ENCODE measurements at places on chromosomes 7 and 10.
A peak's percentile ranks its signal among the peaks of the same experiment; 100 is the strongest.

DNA sequence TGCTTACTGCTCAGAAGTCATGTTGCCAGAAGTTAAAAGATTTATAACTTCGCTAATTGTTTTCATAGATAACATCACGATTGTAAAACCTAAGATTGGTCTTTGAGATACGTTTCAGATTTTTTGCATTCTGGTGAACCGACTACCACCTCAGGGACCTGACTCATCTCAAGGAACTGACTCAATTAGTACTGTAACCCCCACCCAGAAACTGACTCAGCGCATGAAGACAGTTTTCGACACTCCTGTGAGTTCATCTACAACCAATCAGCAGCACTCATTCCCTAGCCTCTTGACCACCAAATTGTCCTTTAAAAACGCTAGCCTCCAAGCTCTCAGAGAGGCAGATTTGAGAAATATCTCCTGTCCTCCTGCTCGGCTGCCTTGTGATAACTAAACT lies 72.3 kb downstream of the ELMO1 start:
- peak; percentile 21 for DNase-seq

DNA sequence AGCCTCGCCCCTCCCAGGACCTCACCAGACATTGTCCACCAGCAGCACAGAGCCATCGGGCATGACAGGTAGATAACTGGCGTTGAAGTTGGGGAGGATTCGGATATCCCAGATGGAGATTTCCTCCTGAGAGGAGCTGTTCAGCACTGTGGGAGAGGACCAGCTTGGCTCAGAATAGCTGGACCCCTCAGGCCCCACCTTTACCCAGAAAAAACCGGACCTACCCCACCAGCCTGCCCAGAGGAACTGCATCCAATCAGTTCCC lies 1.5 kb downstream of the TRAPPC14 start:
- DNase-seq, result no peak

GRCh38 chr7:31465285-31465684 lies 48.6 kb upstream of the ITPRID1 start:
- DNase-seq, result no peak

DNA sequence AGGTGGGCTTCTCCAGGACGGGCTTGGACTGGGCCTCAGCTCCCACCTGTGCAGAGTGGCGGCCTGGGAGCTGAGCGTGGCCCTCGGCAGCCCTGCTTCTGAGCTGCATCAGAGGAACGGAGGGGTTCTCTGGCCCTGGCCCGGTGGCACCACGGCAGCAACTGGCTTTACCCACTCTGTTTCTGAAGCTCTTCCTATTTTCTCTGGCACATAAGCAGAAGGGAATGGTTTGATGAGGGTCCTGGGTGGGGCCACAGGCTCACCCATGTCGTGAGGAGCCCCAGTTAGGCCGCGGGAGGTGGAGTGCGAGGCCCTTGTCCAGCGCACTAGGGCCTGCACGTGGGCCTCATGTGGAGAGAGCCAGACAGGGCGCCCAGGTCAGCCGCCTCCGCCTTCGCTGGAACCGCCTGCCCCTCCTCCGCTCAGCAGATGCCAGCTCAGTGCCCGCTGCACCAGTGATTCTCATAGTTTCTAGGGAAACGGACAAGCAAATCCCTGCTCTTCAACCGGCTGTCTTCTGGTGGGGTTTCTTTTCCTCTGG lies 284.0 kb downstream of the CELF2 start:
- DNase-seq, result no peak

- no peak for DNase-seq
Measured at GRCh38 chr7:142434666-142435167, 176.9 kb upstream of the PRSS58 start.

- no peak for DNase-seq
Measured at GRCh38 chr10:71475243-71475871, 78.6 kb downstream of the CDH23 start.

DNA sequence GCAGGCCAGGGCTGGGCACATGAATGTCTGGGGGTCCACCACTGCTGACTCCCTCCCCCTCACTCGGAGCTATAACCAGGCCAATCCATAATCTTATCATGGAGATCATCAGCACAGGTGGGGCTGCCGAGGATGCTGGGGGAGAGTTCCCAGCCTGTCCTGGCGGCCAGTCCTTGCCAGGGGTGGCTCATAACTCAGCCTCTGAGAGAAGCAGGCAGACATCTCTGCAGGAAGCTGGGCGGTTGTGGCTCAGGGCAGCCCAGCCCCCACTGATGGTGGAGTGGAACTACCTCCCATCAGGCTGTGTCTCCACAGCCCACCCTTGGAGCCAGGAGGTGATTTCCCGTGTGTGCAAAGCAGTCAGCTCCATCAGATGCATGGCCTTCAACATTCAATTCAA lies 109.4 kb upstream of the ZNF92 start:
- no peak for DNase-seq

DNA sequence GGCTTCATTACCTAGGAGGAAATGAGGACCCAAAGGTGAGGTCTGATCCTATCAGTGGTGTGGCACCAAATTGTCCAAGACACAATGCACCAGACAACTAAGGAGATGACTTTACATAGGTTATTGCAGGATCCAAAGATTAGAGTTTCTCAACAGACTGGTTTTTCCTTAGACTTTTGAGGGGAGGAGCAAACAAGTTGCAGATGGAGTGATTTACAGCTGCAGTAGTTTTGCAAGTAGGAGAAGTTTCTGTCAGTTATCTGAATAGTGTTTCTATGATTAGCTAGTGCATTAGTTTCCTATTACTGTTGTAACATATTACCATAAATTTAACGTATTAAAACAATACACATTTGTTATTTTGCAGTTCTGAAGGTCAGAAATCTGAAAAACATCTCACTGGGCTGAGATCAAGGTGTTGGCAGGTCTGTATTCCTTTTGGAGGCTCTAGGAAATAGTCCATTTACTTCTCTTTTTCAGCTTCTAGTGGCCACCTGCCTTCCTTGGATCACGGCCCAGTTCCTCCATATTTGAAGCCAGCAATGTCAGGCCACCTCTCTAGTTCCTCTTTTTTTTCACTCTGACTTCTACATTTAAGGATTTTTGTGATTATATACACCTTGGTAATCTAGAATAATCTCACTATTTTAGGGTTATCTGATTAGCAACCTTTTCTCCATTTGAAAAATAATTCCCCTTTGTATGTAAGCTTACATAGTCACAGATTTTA lies 994.9 kb downstream of the REEP3 start:
- no peak for DNase-seq

- peak; percentile 67 for DNase-seq
Measured at GRCh38 chr10:97210543-97210960, 24.8 kb upstream of the SLIT1 start.

DNA sequence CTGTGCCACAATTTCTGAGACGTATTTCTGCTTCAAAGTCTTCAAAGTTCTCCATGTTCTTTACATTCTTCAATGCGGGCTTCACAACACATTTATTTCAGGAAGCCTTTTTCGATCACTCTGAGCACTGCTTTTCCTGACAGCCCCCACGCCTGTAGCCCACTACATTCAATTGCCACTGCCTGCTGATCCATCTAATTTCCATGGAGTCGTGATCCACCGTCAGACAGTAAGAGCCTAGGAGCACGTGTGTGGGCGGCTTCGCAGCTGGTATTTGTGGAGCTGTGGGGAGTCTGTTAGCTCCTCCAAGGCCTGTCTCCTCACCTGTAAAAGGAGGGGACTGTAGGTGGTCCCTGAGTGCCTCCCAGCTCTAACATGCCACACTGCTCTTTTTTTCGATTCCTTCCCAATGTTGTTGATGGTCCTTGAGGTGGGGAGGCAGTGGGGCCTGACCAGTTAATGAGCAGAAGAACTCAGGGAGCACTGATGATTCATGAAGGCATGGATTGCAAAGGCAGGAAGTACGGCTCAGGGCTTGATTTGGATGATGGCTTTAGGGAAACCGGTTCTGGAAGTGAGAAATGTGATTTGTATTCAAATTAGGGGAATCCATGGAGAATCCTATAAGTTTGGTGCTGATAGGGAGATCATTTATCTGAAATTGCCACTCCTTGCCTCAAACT lies 401.1 kb upstream of the PODXL start:
- no peak for DNase-seq

GRCh38 chr10:128625926-128626325 lies 499.7 kb upstream of the MKI67 start:
- no peak for DNase-seq

DNA sequence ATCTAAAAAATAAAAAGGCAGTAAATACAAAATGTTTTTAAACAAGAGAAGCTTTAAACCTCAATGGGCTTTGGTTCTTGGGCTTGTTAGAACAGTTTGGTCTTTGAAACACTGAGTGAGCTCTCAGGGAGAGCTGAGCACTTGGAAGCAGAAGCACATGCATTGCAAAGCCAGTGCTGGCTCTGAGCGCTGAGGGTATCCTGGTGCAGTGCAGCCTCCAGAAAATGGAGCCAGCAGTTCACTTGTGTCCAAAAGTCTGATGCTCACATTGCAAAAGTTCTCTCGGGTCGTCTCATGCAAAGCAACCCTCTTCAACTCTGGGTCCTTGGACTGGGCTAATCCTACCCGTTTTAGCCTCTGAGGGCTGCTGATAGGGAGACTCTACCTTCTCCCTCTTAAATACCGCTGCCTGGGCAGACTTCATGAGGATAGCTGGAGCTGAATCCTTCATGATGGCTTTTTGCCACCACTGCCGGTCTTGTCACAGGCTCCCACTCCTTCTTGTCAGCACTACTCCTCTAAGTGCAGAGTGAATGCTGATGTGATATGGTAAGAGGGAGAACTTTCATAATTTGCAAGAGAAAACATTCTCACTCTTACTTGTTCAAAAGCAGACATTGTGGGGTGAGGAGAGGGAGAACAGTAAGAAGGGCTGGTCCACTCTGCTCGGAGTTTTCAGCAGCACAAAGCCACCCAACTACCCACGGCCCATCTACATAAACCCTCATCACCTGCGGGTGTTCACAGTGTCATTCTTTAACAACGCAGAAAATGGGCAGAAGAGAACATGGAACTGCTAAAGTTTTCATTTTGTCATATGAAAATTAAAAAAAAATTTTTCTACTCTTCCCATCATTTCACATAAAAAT lies 42.2 kb upstream of the BMPER start:
- DNase-seq, result no peak

DNA sequence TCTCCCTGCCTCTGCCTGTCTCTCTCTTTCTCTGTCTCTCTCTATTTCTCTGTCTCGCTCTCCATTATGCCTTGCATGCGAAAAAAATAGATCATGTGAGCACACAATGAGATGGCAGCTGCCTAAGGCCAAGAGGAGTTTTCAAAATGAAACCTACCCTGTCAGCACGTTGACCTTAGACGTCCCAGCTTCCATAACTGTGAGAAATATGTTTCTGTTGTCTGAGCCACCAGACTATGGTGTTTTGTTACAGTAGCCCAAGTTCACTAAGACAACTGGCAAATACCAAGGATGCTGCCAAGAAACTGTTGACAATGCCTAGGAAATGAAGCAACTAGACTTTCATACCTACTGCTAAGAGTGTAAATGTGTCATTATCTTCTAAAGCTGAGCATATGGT lies 70.6 kb upstream of the PLXDC2 start:
- no peak for DNase-seq

DNA sequence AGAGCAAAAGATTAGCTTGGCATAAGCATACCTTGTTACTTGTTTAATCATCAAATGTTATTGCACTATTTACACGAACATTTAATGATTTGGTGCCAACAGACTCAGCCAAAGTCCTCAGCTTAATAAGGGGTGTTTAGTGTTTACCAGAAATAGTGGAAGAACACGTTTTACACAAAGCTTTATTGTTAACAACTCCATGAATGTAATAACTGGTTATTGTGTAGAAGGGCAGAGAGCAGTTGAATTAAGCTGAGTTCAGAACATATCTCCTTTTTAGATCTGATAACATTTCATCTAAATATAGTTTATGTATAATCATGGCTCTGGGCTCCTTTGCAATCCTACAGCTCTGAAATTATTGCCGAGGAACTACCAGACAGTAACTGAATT lies 99.1 kb downstream of the CABCOCO1 start:
- no peak for DNase-seq

- peak; percentile 33 for DNase-seq
Measured at GRCh38 chr7:31074120-31074383, 21.9 kb downstream of the ADCYAP1R1 start.

DNA sequence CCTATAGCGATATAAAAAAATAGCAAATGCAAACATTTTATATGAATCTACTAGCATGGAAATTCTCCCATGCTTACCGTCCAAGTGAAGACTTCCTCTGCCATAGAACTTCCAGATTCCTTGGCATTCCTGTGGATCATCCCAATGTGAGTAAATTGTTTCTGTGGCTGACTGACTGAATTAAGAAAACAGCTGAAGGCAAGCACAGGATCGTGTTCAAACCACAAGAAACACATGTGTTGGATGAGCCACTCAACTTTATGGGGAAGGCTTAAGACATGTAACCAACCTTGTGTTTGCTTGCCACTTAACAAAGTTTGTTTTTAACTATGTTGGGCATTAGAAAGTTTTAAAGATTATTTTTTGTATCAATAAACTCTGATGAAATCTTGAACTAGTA lies 2.6 kb upstream of the MYPN start:
- peak; percentile 44 for DNase-seq

- peak; percentile 72 for DNase-seq
Measured at GRCh38 chr7:5694912-5695726, 86.3 kb downstream of the RNF216 start.

GRCh38 chr7:135731-136645 lies 56.4 kb upstream of the FAM20C start:
- no peak for DNase-seq

DNA sequence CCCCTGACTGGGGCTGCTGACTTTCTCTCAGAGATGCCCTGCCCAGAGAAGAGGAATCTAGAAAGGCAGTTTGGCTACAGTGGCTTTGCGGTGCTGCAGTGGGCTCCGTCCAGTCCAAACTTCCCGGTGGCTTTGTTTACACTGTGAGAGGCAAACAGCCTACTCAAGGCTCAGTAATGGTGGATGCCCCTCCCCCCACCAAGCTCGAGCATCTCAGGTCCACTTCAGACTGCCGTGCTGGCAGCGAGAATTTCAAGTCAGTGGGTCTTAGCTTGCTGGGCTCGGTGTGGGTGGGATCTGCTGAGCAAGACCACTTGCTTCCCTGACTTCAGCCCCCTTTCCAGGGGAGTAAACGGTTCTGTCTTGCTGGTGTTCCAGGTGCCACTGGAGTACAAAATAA lies 734.5 kb upstream of the LRRN3 start:
- DNase-seq, result no peak

DNA sequence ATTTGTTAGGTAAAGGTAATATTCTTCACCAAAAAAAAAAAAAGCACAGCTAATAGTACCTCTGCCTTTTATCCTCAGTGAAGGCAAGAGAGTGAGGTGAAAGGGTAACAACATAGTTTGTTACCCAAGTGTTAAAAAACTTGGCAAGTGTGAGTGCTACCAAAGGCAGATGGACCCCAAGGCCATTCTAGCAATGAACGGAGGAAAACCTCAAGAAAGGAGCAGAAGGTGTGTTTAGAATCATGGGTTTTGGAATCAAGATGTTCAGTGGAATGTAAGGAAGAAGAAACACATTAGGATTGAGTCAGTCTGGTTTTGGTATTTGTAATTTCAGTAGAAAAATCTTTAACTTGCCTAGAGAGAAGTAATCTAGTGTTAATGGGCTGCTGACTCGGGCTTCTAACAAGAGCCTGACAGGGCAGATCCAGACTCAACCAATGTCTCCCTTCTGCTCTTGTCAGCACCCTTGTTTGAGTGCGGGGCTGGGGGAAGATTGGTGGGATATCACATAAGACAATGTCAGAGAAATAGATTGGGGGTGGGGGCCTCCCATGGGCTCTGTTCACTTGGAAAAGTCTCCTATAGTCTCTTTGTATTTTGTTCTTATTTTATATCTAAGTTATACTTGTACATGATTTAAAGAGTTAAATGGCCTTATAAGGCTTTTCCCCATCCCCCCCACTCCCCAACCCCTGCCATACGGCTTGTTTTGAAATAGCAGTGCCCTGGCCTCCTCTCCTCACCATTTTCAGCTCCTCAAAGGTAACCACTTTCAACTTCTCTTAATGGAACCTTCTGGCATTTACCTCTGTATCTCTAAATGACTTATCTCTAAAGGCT lies 44.4 kb downstream of the SCD start:
- DNase-seq, result no peak
